ENCODE measurements at places on chromosomes 2 and 18.

GRCh38 chr18:48939205-48940097, 11.3 kb downstream of the SMAD7 start:
- no peak for DNase-seq

DNA sequence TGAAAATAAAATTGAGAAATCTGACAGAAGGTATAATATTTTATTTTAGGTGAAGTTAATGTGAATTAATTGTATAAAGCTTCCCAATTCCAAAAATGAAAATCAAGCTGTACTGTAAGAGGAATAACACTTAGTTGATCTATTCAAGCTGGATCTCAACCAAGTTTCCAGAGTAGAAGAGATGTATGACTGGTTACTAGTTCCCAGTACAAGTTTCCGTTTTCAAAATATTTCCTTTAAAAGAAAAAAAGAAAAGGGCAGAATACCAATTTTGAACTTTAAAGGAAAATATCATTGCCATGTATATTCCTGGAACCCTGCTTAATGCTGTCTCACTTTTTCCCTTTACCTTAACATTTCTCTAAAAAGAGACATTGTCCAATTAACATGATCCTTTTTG, 308.5 kb downstream of the IRS1 start:
- no peak for DNase-seq

DNA sequence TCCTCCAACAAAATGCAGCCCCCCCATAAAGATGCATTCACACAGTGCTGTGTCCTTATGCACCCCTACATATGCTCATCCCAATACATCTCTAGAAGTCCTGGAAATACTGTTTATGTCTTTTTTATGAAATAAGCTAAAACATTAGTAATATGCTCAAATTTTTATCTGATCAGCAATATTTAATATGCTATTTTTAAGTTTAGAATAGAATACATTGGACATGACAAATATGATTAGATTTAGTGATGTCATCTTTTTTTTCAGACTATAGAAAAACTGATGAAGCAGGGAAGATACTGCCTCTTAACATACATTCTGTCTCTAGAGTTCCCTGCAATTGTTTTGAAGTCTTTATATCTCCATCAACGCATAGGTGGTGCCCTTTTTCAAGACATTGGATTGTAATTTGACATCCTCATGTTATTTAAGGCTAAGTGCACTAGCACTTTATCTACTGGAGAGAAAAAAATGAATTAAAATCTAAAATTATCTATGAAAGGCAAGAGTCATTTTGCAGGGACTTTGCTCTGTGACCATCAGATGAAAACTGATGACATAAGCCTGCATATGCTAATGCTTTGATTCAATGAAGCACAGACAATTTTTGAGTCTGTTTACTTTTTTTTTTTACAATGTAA, 395.3 kb downstream of the LPIN1 start:
- DNase-seq = no peak

DNA sequence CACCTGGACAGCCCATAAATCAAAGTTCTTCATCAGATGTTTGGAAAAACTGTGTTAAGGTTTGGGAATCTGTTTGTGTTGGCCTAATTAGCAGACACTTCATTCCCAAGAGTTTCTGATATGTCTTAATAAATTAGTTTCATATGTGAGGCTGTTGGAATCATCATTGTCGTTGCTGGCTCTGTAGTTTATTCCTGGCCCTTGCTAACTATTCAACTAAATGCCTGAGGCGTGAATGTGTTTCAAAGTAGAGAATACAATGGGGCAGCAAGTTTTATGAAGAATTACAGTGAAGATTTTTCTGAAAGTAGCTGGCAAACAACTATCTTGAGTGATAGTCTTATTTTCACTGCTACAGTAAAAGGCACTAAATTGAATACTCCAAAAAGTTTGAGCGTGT, 141.1 kb downstream of the PARD3B start:
- DNase-seq = no peak

DNA sequence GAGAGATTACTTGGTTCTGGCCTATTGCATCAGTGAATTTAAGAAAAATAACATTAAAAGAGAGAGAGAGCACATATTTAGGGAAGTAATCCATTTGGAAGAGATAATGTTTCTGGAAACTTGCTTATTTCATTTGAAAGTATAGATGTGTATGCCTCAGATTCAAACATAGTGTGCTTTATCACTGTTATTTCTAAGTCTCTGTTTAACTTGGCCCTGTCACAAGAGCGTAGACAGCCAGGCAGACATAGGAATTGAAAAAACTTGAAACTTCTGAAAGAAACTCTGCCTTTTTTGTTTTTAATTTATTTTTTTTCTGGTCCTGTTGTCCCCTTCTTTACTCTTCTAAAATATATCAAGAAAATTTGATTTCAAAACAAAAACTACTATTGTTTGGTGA, 849.1 kb downstream of the CNTNAP5 start:
- DNase-seq = no peak
